ENCODE measurements at places on chromosomes 3 and 15.

DNA sequence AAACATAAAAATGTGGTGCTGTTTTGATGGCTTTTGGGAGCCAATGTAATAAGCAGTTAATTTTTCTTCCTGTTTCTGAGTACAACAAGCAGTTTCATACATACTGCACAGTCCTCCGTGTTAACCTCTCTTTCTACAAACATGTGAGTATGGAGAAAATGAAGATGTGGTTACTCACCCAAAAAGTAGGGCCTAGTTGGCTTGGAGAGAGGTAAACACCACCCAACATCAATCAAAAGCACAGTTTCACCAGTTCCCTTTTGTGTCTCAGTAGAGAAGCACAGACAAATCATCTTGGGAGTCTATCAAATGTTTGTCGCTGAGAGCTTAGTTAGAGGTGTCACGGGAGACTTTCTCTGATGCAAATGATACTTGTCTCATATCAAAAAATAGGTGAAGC, 320.2 kb downstream of the UNC13C start:
- no peak for DNase-seq

GRCh38 chr3:25592510-25592968, 72.2 kb downstream of the TOP2B start:
- DNase-seq, result peak; percentile 33

DNA sequence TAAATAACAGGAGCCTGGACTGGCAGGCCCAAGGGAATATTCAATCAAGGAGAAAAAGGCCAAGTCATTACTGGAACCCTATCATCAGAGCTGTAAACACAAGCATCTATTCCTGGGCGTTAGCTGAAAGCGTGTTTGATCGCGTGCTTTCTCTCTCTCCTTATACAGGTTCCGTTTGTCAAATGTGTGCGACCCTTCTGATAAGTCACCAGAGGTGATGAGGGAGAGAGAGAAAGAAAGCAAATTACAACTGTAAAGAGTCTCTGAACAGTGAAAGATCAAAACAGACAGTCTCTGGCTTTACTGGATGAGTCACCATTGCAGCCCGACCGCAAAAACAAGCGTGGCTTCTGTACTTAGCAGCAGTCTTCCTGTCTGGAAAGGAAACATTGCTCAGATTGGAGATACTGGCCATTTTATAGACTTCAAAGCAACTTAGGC, 39.5 kb upstream of the TPRG1 start:
- peak; percentile 64 for DNase-seq

DNA sequence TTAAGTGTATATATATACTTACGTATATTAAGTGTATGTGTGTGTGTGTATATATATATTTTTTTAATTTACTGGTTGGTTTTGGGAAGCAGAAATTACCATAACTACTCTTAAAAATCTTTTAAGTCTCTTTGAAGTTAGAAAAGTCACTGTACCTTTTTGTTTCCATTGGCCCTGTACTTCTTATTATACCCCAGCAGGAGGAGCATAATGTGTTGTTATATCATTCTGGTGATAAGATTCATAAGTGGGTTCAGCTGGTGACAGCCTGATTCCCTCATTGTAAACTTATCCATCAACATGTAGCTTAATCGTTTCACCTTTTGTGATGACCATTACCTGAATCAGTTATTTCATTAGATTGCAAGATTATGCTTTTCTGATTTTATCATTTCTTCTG, 30.8 kb downstream of the MLH1 start:
- peak; percentile 7 for DNase-seq

Measured in suppressor macrophage treated with lipopolysaccharide for 1 hour (primary cell).